Naive thymus-derived CD4-positive, alpha-beta T cell (primary cell): ENCODE measurements at places on chromosomes 12 and 14.

- peak; percentile 6 for DNase-seq
Observed at GRCh38 chr14:61812347-61813095, 50.3 kb downstream of the SNAPC1 start.

- DNase-seq, result peak; percentile 93
Observed at GRCh38 chr12:121626087-121626852, at the start of gene ORAI1. ORAI1 (plus strand) TSS chr12:121626530.

DNA sequence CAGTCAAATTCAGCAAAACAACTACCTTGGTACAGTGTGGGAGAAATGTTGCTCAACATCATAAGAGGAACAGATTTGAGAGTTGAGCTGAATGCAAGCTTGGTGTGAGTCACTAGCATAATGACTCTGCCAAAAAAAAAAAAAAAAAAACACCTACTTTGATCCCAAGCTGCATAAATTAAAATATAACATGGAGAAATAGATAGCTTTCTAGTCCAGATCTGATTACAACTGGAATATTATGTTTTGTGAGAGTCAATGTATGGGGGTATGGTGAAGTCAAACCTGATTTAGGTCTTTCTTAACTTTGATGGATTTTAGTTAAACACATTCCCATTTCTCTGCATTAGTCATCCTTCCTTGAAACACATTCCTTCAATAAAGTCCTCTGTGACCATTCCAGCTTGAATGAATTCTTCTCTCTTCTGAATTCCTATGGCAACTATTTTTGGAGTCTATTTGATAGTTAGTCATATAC is 188.1 kb downstream of the SLC5A8 start:
- no peak for DNase-seq

DNA sequence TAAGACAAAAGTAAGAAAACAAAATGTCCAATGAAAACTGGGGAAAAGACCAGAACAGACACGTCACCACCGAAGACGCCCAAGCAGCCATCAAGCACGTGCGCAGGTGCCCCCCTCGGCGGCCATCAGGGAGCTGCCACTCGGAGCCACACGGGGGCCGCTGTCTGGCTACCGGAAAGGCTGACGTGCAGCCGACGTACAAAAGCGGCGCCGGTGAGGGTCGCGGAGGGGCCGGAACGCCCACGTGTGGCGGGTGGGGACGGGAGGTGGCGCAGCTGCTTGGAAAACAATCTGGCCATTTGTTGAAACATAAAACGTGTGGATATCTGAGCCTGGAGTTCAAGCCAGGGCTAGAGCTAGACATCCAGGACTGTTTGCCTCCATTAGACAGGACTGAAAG is 60.7 kb downstream of the GALNT9 start:
- no peak for DNase-seq

DNA sequence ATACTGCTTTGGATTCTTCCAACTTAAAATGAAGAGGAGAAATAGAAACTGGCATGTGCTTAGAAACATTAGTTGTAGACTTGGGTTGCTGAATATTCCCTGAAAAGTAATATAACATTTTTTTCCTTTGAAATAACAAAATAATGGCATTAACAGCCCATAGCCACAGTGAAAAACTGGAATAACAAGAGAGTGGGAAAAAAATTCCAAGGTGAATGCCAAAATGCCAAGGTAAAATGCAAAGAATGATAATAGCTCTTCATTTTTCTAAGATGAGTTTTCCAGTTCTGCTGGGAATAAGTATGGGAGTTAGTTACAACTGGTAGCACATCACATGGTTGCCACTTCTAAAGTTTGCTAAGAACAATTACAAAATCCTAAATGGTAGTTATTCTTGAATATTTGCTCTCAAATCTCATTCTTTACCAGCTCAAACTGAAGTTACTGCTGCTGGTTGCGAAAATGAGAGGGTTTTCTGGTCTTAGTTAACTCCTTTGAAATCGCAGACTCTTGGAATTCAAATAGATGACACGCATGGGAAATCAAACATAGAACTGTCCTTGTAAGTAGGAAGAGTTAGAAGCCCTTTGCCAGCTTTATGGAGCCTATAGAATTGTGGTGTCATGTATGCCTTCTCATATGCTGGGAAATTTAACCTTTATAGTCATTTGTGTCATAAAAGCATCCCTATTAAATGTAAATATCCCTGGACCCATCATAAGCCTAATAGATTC is 165.0 kb upstream of the DCN start:
- no peak for DNase-seq

DNA sequence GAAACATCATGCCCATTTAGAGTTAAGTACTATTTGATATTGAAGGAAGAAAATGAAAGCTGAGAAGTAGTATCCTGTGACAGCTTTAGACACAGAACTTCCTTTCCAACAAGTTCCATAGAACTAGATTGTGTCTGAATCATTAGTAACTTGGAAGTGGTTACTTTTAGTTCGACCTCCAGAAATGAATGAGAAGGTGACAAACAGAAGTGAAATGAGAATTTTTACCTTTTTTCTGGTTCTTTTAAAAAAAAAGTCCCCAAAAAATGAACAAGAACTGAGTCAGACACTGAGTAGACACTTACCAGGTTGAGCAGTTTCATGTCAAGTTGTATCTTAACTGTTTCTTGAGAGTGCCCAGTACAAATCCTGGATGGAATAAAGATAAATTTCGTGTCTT is 3.0 kb downstream of the ATP6V0A2 start:
- DNase-seq, result no peak

GRCh38 chr14:79493081-79493645 is 718.1 kb downstream of the DIO2 start:
- DNase-seq, result no peak

DNA sequence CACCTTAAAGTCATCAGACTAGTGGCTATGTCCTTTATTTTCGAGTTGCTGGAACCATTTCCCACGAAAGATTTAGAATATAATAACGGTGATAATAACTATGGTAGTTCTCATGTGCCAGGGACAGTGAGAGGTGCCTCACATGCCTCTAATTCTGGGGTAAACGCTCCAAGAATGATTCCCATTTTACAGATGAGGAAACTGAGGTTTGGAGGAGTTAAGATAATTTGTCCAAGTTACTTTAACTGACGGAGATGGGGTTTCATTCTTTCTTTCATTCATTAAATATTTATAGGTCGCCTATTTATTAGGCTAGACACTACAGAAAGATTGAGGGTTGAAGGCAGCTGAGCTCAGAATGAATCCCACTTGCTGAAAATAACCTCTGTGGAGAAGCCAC is 30.7 kb upstream of the FOS start:
- DNase-seq, result no peak

DNA sequence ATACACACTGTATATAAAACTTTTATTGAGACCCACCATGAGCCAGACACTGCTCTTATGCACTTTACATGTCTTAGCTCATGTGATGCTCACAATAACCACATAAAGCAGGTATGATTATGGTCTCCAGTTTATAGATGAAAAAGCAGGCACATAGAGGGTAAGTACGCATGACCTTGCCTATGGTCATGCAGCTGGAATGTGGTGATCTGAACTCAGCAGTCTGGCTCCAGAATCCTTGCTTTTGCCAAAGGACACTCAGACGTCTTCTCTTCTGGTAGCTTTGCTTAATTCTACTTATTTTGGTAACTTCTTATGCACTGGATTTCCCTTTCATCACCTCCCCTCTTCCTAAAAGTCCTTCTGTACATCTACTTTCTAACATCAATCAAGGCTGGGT is 103.3 kb upstream of the CRY1 start:
- no peak for DNase-seq

- DNase-seq, result no peak
Observed at GRCh38 chr14:81206115-81206514, 14.6 kb downstream of the GTF2A1 start.

- no peak for DNase-seq
Observed at GRCh38 chr12:124488520-124488919, 78.9 kb downstream of the NCOR2 start.

- DNase-seq, result no peak
Observed at GRCh38 chr12:116043659-116044535, 233.6 kb downstream of the MED13L start.
